ENCODE measurements at places on chromosomes 2 and 18.

DNA sequence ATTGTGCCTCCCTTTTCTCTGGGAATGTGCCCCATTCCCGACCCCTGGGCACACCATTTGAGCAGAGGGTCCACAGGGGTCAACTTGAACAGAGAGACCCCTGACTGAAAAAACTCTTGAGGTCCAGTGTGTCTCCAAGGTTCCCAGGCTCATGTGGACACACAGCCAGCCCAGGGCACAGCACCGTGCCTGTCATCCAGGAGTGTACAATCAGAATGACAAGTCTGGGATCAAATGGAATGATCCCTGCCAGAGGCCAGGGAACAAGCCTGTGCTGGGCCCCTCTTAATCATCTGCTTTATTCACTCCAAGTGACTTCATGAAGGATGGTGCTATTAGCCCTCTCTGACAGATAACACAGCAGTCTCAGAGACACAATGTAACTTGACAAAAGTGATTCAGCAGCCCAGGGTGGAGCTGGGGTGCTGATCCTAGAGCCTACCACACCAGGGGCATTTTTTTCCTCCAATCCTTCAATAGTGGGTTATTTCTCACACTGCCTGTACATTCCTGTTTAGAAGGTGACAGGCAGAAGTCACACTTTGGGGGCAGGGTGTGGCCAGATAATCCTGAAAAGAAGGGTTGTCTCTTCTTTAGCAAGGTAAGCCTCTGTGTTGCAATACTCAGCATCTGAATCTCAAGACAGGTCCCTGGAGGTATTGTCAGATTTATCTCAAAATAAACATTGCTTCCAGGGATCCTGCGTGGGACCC, 84.0 kb upstream of the TMEM200C start:
- DNase-seq: no peak

- DNase-seq: no peak
These were observed 29.8 kb downstream of the MGAT5 start for GRCh38 chr2:134283661-134284060.

DNA sequence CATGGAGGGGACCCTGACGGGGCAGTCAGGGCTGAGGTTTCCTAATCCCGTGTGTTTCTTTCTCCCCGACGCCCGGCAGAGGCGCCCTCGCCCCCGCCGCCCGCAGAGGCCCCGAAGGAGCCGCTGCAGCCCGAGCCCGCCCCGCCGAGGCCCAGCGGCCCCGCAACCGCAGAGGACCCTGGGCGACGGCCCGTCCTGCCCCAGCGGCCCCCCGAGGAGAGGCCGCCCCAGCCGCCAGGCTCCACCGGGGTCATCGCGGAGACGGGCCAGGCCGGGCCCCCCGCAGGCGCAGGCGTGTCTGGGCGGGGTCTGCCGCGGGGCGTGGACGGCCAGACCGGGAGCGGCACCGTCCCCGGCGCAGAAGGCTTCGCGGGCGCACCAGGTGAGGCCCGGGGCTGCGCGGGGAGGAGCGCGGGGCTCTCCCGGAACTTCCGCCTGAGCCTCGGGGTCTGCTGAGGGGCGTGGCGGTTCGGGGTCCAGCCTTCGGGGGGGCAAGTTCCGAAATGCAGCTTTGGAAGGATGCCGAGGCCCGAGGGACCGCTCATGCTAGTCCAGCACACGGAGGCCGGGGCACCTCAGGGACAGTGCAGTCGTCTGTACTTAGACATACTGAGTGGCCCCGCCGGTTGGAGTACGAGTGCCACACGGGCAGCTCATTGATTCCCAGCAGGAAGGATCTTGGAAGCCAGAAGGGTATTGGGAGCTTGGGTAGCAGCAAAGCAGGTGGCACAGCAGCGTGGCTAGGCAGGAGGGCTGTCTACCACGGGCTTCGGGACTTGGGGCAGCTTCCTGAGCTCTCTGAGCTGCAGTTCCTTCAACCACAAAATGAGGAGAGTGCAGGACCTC, 60.1 kb downstream of the EMILIN2 start:
- DNase-seq: peak; percentile 67

GRCh38 chr2:65630643-65631042, 198.2 kb upstream of the SPRED2 start:
- no peak for DNase-seq

DNA sequence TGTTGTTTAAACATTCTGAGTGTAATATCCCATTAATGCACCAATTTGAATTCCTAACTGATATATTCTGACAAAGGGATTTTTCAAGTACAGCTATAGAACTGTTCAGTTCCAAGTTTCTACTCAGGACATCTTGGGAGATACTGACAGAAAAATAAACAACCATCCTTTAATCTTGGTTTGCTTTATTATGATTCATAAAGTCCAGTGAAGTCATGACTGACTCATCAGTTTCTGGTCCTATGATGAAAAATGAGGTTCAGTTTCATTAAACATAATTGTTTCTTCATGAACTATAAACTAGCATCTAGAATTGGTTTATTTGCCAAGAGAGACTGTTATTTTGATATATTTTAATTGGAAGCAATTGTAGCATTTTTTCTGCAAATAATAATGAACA, 896.2 kb downstream of the CCDC85A start:
- DNase-seq: no peak

GRCh38 chr18:77632758-77633157, 383.1 kb downstream of the GALR1 start:
- DNase-seq: no peak

DNA sequence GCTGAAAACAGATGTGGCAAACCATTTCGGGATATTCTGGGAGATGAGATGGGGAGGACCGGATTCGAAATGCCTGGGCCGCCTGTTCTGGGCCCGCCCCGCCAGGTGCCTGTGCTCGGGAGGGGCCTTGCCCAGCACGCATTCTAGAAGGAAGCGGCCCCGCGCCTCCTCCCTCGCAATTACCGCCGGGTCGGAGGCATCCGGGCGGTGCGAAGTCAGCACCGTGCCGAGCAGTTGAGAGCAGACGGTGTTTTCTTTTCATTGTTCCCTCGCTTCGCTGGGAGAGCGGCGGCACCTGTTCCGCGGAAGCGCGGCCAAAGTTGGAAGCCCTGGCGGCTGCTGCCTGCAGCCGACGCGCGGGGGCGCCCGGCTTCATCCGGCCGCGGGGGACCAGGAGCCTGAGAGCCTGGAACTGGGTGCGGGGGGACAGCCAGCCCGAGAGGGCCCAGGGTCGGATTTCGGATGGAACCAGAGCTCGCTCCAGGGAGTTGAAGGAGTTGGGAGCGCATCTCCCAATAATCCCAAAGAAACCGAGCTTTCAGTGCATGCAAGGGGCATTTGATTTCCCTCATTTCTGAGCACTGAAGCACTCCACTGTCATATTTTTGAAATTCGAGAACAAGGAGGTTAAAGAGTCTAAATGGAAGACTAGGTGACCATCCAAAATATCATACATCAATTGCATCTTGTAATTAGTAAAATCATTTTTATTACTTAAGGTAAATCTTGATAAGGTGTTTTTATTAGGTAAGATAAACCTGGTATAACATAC, 241.8 kb upstream of the RAB12 start:
- peak; percentile 33 for DNase-seq

- DNase-seq: no peak
These were observed 34.4 kb downstream of the TEX51 start for GRCh38 chr2:126932966-126933710.

GRCh38 chr2:173400760-173401159, 46.1 kb downstream of the CDCA7 start:
- DNase-seq: no peak

DNA sequence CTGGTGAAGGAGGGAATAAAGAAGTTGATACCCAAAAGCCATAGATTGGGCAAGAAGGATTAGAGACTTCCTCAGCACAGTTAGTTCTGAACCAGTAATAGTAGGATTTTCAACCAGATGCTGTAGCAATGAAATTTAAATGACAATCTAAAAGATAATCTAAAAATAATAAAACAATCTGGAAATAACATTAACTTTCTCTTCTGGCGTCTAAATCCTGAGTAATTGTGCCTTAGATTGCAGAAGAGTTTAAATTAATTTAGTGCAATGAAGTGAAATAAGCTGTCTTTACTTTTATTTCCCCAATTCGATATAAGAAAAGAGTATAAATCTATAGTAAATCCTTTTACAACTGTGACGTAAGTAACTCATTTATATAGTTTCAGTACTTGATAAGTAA, 186.8 kb upstream of the DOK6 start:
- no peak for DNase-seq

GRCh38 chr2:170848587-170848986, 31.9 kb downstream of the GAD1 start:
- DNase-seq: no peak

DNA sequence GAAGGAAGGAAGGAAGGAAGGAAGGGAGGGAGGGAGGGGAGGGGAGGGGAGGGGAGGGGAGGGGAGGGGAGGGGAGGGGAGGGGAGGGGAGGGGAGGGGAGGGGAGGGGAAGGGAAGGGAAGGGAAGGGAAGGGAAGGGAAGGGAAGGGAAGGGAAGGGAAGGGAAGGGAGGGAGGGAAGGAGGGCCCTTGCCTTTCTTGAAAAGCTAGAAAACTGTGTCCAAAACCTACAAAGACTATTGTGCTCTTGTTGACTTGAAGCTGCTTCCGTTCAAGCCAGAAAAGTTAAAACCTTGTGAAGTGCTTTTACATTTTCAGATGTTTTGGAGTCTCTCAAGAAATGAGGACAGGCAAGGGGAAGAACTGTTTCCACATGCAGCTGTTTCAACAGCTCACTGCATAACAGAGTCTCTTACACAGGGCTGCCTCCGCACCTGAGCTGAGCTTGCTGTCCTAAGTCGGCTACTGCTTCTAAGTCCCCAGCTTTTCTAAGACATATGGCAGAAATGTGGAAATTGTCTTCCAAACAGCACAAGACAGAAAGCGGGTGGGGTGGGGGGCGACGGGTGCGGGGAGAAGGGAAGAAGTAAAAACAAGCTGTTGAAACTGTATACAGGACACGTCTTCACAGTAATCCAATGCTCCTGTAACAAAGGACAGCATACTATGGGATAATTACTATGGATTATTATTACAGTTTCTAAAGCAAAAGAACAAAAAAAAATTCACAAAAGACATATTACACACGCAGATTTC, 46.1 kb downstream of the BCL11A start:
- no peak for DNase-seq

GRCh38 chr2:144943986-144944385, 424.1 kb upstream of the ZEB2 start:
- DNase-seq: no peak

DNA sequence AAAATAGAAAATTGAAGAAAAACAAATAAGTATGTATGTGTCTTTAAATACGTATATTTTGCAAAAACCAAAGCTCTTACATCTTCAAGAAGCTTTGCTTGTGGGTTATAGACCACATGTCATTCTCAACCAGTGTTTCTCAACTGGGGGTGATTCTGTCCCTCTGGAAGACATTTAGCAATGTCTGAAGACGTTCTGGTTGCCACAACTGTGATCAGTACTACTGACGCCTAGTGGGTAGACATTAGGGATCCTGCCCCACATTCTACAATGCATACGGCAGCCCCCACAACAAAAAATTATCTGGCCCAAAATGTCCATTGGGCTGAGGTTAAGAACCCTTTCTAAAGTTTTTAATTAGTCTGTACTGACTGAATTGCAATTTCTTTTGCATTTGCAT, 48.4 kb downstream of the UNC50 start:
- no peak for DNase-seq

GRCh38 chr2:552906-553305, 124.3 kb downstream of the TMEM18 start:
- DNase-seq: no peak

DNA sequence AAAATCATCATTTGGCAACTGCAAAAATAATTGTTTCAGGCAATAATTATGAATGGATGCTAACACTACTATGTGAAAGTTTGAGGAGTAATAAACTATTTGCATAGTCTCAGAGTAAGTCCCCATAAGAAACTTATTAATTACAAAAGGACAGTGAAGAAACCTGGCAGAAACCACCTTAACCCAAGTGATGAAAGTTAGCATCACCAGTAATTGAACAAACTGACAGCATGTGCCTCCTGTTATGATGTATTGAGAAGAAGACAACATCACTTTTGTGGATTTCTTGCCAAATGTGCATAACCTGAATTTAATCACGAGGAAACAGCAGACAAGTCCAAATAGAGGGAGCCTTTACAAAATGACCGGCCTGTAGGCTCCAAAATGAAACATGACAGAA, 183.3 kb upstream of the SP5 start:
- DNase-seq: no peak

DNA sequence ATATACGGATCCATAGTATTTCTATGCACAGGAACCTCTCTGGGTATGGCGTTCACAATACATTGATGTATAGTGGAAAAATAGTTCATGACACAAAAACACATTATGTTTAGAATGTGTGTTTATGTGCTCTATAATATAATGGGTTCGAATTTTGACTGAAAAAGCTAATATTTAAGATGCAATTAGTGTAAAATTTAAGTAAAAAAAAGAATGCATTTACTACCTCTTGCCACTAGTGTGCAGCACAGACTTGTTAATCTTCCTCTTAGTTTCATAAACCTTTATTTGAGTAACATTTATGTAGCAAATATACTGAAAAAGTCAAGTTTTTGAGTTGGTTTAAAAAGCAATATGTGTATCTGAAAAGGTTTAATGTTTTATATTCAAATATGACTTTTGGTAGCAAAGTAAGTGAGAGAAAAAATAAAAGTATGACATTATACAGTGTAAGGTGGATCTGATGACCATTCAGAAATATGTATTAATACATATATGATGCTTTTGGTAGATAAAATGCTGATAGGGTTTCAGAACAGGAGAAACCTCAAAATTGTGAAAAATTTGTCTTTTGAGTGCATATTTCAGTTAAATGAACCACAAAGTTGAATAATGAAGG, 49.4 kb downstream of the CCDC102B start:
- no peak for DNase-seq

DNA sequence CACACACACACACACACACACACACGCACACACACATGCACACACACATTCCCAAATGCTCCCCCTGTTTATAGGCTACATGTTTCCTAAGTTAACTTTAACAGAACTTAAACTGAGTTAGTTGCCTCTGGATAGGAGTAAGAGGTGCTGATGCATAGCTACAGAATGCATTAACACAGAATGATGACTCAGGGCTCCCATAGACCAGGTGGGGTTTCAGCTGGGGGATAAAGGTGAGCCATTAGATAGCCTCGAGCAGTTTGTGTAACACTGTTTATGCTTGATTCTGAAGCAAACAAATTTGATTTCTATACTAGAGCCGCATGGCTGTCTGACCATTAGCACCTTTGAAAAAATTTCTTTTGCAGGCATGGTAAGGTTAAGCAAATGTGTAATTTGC, 741.0 kb downstream of the PLCL1 start:
- no peak for DNase-seq

DNA sequence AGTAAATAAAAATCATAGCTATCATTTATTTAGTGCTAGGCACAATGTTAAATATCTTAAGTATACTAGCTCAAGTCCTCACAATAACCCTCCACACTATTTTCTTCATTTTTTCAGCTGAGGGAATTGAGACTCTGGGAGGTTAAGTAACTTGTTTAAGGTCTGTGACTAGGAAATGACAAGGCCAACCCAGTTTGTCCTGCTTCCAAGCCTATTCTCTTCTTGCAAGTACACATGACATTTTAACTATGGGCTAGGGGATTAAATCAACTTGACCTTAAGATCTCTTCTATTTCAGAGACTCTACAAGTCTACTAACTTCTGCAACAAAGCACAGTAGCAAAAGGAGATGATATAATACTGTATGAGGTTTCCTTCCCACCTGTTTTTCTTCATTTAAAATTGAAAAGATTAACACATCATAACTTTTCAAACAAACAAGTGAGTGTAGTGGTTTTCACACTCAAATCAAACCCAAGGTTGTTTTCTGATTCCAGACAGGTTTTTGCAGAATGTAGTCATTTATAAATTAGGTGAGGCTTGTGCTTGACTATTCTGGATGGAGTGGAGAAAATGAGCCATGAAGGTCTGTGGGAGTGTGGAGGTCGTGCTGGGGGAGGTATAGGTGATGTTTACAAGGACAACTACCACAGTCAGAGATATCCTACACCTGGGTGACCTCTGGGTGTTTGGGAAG, 57.0 kb downstream of the CD28 start:
- peak; percentile 74 for DNase-seq

Measured in activated T-cell treated with anti-CD3 and anti-CD28 coated beads, Interleukin-2, amount 50 U/mL, for 48 hours (primary cell).